ENCODE measurements at places on chromosomes 12 and 14.
A peak's percentile ranks its signal among the peaks of the same experiment; 100 is the strongest.

GRCh38 chr14:104120281-104120741, 18.1 kb upstream of the KIF26A start:
- DNase-seq, result no peak

GRCh38 chr14:25259470-25259869, 209.5 kb upstream of the STXBP6 start:
- no peak for DNase-seq

DNA sequence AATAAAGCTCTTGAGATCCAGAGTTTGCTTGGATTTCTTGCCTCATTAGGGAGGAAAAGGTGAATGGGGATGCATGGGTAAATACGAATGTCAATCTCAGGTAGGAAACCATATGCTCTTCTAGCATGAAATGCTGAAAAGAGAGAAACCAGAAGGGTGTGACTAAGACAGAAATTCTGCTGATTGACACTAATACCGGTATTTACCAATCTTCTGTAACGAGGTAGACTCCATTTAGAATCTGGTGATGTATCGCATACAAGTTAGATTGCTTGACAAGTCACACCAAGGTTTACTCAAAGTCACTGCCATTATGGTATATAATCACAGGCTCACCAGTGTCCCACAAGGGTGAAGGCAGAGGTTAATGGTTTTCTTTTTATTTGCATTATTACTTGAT, 337.9 kb downstream of the NRXN3 start:
- DNase-seq, result no peak

- no peak for DNase-seq
Observed at GRCh38 chr12:49470986-49471385, 67.8 kb upstream of the KCNH3 start.

DNA sequence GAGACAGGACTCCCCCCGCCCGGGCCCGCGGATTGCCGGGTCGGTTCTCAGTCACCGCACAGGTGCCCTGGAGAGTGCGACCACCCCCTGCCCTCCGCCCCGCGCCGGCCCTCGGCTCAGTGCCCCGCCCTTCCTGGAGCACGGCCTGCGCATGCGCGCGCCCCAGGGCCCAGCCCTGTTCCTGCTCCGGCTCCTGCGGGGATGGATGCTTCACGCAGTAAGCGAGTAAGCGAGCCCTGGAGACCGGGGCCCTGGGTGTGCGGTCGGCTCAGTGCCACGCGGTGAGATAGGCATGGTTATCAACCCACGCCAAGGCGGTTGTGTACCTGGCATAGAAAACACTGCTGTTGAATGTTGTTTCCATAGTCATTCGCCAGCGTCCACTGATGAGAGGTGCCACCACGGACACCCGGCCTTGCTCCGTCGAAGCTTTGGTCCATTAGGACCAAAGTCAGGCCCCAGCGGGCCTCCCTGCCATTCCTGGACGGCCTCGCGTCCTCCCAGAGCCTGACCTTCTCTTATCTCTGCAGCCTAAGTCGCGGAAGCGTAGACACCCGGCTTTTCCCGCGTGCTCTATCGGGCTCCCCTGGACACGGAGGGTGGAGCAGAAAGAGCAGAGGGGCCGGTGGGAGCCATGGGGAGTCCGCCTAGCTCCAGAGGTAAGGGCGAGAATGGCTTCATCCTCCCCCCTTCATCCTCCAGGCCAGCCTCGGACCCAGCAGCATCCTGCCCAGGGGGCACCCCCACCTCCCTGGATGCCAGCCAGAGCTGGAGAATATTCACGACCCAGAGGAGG, 90.6 kb downstream of the PAPOLA start:
- DNase-seq, result no peak

GRCh38 chr14:38090506-38090905, 117.2 kb upstream of the SSTR1 start:
- no peak for DNase-seq

DNA sequence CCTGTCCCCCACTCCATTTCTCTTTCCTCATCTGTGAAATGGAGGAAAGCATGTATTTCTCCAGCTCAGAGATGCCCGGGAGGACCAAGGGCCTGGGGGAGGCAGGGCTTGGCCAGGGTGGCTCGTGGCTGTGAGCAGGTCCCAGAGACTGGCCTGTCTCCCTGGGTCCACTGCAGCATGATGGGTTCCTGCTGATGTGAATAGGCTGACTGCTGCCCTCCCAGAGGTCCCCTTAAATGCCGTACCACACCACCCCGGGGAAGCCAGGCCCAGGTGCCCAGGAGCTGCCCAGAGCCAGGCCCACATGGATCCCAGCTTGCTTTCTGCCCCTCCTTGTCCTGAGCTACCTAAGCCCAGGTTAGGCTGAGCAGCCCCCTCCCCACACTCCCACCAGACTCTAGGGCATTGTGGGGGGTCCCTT, 158.2 kb upstream of the C14orf180 start:
- no peak for DNase-seq

- DNase-seq, result no peak
Observed at GRCh38 chr14:88849716-88850115, 25.3 kb downstream of the TTC8 start.

GRCh38 chr12:132143336-132144071, 615 bp downstream of the DDX51 start:
- DNase-seq, result no peak

DNA sequence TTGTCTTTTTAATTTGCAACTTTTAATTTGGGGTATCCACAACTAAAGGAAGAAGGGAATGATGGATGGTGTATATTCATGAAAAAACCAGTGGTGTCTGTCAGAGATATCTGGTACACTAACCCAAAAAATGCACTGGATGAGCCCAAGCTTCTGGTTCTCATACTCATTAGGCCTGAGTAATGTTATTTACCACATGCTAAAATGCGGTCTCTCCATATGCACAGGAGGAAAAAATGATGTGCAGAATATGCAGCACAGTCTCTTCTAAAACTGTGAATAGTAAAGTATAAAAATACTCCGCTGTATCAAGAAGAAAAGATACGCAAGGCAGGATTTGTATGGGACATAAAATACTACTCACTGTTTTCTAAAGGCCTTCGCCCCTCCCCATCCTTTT, 275.6 kb upstream of the NAV3 start:
- no peak for DNase-seq

GRCh38 chr12:87813476-87814234, 215.5 kb downstream of the C12orf50 start:
- DNase-seq, result no peak

- peak; percentile 96 for DNase-seq
Observed at GRCh38 chr12:11836282-11837151, 187.0 kb downstream of the ETV6 start.

DNA sequence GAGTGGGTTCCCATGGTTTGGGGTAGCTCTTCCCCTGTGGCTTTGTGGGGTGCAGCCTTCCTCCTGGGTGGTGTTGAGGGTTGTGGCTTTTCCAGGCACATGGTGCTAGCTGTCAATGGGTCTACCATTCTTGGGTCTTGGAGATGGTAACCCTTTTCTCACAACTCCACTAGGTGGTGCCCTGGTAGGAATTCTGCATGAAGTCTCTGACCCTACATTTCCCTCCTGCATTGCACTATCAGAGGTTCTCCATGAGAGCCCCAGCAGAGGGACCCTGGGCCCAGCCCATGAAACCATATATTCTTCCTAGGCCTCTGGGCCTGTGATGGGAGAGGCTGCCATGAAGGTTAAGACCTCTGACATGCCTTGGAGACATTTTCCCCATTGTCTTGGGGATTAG, 1093.3 kb downstream of the SLC16A7 start:
- no peak for DNase-seq

DNA sequence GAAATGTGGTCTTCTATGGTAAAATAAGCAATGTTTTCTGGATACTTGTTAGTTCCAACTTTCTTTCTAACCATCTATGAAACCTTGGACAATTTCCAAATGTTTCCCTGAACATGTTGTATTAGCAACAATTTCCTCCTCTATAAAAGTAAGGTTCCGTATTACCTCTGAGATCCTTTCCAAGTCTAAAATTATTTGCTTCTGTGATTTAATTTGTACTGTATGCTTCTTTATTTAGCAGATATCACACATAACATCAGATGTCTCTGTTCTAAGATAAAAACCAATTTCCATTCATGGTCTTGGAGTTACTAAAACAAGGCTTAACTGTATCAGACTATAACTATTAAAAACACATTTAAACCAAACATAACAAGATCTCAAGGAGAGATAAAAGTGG, 177.2 kb downstream of the FOXA1 start:
- no peak for DNase-seq

DNA sequence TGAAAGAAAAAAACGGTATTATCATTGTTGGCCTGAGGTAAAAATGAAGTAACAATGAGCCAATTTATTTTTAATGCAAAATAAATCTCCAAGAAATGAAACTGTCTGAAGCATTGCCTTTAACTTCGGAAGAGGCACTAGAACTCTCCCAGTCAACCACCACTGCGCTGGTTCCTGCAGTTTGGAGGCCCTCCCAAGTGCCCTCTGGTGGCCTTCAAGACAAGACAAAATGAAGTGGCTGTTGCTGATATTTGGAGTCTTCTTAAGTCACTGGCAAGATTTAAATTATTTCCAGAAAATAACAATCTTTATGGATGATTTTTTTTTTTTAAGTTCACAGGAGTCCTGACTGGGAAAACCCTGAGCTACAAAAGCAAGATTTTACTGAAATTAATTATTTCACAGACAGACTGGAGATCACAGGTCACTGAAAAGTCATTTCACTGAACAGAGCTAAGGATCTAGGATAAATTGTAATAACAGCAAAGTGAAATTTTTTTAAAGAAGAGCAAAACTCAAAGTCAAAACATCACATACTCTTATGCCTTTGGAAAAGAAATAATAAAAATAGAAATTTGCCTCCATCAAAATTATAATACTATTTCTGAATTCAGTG, 58.2 kb downstream of the DICER1 start:
- DNase-seq, result peak; percentile 7

DNA sequence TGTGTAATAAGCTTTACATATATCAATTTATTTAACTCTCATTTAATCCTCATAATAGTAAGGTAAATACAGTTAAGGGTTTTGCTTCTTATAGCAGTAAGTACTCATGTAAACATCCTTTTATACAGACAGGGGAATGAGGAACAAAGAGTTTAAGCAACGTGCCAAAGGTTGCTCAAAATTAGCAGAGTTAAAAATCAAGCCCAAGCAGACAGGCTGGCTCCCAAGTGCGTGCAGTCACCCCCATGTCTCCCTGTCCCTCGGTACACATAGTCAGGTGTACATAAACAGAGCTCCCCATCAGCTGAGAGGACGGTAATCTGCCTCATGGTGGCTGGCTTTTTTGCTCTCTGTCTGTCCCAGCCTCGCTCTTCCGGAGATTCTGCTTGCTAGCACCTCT, 126.4 kb downstream of the DERA start:
- no peak for DNase-seq

- no peak for DNase-seq
Observed at GRCh38 chr12:130993759-130994670, 40.3 kb downstream of the ADGRD1 start.

DNA sequence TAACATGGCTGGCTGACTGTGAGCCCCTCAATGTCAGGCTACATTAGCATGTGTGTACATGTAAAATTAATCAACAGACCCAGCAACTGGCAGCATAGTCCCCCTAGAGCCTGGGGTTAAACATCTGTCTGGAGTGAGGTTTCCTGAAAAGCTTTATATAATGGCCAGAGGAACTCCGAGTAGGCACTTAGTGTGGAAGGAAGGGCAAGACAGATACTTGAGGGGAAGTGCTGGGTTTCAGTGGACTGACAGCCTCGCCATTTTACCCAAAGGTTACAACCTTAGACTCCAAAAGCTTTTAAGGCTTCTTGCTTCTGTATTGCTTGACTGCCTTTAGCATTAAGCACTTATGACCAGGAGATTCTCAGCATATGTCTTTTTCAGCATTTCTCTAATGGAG, 430.8 kb downstream of the FLRT2 start:
- DNase-seq, result no peak

- no peak for DNase-seq
Observed at GRCh38 chr12:67937822-67938221, 51.4 kb upstream of the IFNG-AS1 start.

DNA sequence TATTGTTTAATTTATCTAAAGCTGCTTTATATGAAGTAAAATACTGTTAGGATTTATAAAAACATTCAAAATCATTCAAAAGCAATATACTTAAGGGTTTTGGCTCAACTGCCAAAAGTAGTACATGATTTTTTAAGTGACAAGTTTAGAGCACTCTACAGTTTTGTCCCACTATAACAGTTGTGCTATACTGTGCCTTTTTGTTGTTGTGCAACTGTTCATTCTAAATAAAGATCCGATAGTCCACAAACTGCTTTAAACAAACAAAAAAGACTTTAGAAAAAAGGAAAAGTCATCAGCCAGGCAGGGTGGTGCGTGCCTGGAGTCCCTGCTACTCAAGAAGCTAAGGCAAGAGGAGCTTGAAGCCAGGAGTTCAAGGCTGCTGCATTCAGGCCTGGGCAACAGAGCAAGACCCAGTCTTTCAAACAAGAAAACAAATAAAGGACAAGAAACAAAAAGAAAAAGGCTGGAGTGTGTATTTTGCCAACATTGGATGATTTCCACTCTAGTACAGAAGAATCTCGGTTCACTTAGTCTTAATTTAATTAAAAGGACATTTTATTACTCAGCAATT, 7.3 kb downstream of the C2CD5 start:
- no peak for DNase-seq

- DNase-seq, result no peak
Observed at GRCh38 chr12:25979563-25979962, 21.1 kb downstream of the RASSF8 start.

GRCh38 chr12:104056419-104056972, 6.5 kb upstream of the GLT8D2 start:
- no peak for DNase-seq
